ENCODE measurements at places on chromosomes 2 and 18. TPM values are rescaled to one million over a fixed set of nuclear protein-coding genes. Genes with fewer than 3 reads are reported as not detected.

DNA sequence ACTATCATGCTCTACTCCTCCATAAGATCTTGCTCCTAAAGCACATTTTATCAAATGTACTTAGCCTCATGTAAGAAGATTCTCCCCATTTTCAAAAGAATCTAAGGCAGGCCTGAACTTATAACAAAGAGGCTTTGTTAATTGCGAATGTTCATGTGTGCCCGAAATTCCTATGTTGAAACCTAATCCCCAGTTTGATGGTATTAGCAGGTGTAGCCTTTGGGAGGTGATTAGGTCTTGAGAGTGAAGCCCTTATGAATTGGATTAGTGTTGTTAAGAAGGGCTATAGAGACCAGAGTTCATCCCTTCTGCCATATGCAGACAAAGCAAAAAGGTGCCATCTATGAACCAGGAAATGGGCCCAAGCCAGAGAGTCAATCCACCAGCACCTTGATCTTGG lies 234.5 kb downstream of the PAX3 start:
- no peak overlapping the region for H3K27ac ChIP-seq
- H3K27me3 ChIP-seq: peaks cover 62% of the 10 kb centered on the region

DNA sequence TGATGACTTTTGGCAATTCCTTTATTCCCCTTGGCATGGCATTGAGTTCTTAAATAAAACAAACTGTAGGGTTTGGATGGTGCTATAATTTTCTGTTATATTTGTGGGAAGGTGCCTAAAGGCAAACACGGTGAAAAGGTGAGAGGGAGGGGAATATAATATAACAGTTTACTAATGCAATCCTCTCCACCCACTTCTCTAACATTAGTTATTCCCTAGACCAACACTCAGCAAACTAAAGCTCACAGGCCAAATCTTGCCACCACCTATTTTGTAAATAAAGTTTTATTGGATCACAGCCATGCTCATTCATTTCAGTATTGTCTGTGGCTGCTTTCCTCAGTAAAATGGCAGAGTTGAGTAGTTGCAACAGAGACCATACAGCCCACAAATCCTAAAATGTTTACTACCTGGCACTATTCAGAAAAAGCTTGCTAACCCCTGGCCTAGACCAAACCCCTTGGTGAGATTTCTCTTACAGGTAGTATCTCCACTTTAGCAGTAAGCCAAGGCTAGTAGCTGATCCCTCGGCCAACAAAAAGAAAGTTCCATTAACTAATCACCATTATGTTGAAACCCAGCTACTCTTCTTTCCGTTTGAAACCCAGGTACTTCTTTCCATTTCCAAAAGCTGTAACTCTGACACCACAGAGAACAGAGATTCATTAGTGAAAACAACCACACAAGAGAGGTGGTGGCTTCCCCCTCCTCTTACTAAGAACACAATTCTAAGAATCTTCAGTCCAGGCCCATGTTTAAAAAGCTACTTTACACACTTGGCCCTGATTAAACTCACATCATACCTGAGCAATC lies 136.1 kb upstream of the CHAC2 start:
- peaks cover 12% of the 10 kb centered on the region for H3K4me1 ChIP-seq
- H3K27ac ChIP-seq: no peak overlapping the region
- H3K4me3 ChIP-seq: no peak overlapping the region
- no peaks in the 10 kb centered on the region for H3K27me3 ChIP-seq
- no peak for DNase-seq

- peak; percentile 84 for DNase-seq
- H3K4me1 ChIP-seq: peaks cover 29% of the 10 kb centered on the region
- peaks cover 7% of the 10 kb centered on the region for H3K36me3 ChIP-seq
- H3K4me3 ChIP-seq: no peak overlapping the region
- no peaks in the 10 kb centered on the region for H3K27me3 ChIP-seq
Measured at GRCh38 chr18:76803814-76804213, 18.5 kb upstream of the ZNF236 start.

Gene ANKRD30BL
- total RNA-seq: not detected

- no peaks in the 10 kb centered on the region for H3K36me3 ChIP-seq
- H3K27me3 ChIP-seq: no peaks in the 10 kb centered on the region
- peaks cover 13% of the 10 kb centered on the region for H3K4me1 ChIP-seq
- H3K4me3 ChIP-seq: no peak overlapping the region
Measured at GRCh38 chr2:129006135-129006886, 687.6 kb upstream of the HS6ST1 start.

- H3K4me1 ChIP-seq: peaks cover 21% of the 10 kb centered on the region
- H3K27me3 ChIP-seq: no peaks in the 10 kb centered on the region
- H3K36me3 ChIP-seq: peaks cover 53% of the 10 kb centered on the region
- H3K4me3 ChIP-seq: no peak overlapping the region
- no peak for DNase-seq
- H3K27ac ChIP-seq: no peak overlapping the region
Measured at GRCh38 chr2:26095758-26096157, 61.9 kb downstream of the RAB10 start.

- no peak for DNase-seq
- no peak overlapping the region for H3K4me3 ChIP-seq
- no peaks in the 10 kb centered on the region for H3K4me1 ChIP-seq
Measured at GRCh38 chr18:66548747-66549146, 55.1 kb downstream of the CDH19 start.

Gene NEU2
- total RNA-seq: not detected

GRCh38 chr2:45237128-45237527 lies 227.9 kb upstream of the SIX2 start:
- no peak for DNase-seq
- H3K4me3 ChIP-seq: no peak overlapping the region
- peaks cover 23% of the 10 kb centered on the region for H3K4me1 ChIP-seq
- peak overlapping the region; percentile 95 for H3K27ac ChIP-seq

DNA sequence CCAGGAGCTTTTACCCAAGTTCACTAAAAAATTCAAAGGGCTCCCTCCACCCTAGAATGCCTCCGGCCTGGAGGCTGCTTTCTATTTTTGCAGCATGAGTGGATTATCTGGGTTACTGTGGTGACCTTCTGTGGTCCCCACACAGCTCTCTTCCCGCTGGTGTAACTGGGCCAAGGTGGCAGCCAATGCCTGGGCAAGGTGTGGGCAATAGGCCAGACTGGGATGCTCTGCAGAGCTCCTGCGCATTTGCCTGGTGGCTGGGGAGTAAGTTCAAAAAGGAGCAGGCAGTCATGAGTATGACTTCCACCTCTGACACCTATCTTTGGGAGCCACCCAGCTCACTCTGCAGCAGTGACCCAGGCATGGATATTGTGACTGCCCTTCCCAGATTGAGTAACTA lies 130.5 kb upstream of the SPRED2 start:
- no peak for DNase-seq
- H3K27me3 ChIP-seq: no peaks in the 10 kb centered on the region
- H3K36me3 ChIP-seq: peaks cover 6% of the 10 kb centered on the region
- no peak overlapping the region for H3K27ac ChIP-seq

Gene PCARE
- total RNA-seq: not detected

GRCh38 chr2:38690499-38691420 lies 24.8 kb downstream of the GALM start:
- DNase-seq: peak; percentile 84
- peak overlapping the region; percentile 86 for H3K27ac ChIP-seq
- H3K27me3 ChIP-seq: no peaks in the 10 kb centered on the region
- no peak overlapping the region for H3K4me3 ChIP-seq

Gene CYRIA
- total RNA-seq: 1.2 TPM

GRCh38 chr2:207219676-207220501 lies 54.1 kb upstream of the KLF7 start:
- H3K27me3 ChIP-seq: no peaks in the 10 kb centered on the region
- peaks cover 10% of the 10 kb centered on the region for H3K4me1 ChIP-seq
- H3K36me3 ChIP-seq: no peaks in the 10 kb centered on the region
- no peak overlapping the region for H3K27ac ChIP-seq

DNA sequence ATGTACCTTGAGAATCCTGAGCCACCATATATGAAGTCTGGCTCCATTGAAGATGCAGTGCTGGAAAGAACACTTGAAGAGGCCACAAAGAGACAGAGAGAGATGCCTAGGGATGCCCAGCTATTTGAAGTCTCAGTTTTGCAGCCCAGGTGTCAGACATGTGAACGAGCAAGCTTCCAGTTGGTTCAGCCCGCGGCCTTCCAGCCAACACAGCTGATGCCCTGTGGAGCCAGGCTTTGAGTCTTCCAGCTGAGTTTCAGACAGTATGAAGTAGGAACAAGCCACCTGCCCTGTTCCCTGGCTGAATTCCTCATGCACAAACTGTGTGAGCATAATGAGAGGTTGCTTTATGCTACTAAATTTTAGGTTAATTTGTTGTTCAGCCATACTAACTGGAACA lies 108.8 kb downstream of the SPHKAP start:
- peaks cover 35% of the 10 kb centered on the region for H3K27me3 ChIP-seq
- H3K27ac ChIP-seq: no peak overlapping the region
- no peak overlapping the region for H3K4me3 ChIP-seq
- H3K4me1 ChIP-seq: no peaks in the 10 kb centered on the region
- DNase-seq: no peak

DNA sequence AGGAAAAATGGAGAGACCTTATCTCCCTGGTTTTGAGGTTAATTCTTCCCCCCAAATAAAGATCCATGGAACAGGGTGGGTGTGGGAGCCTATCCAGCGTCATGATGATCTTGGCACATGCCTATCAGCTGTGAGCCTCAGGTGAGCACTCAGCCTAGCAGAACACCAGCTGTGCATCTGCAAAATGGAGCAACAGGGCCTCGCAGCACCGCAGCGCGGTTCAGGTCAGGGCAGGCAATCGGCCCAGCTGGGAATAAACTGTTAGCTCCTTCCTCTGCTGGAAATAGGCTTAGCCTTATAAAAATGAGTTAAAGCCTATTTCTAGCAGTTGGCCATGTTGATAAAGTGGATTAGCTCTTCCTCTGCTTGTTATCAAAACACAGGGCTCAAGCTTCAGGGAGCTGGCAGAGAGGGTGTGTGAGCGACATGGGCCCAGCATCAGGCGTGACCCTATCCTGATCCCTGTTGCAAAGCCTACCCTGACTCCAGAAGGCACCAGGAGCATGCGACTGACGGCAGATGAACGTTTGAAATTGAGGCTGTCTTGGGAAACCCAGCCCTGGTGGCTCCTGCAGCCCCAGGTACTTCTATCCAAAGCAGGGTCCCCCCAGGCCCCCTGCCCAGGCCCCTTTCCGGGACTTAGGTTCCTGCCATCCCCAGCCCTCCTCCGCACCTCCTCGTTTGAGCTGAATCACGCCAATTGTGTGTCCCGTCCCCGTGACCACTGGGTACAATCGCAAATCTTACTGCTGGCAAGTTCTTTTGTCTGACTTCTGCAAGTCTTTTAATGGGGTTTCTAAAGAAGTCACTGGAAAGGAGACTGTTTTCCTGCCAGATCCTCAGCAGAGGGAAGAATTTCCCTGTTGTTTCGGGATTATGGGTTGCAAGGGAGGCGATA lies 35.4 kb downstream of the ARHGEF4 start:
- no peak for DNase-seq
- no peak overlapping the region for H3K4me3 ChIP-seq
- peaks cover 36% of the 10 kb centered on the region for H3K4me1 ChIP-seq
- H3K27ac ChIP-seq: no peak overlapping the region

Gene HOXD4
- total RNA-seq: not detected

Measured in MCF 10A (cell line).